ENCODE measurements at places on chromosomes 7 and 10.

- no peak for DNase-seq
Measured at GRCh38 chr10:95445223-95445836, 115.8 kb downstream of the SORBS1 start.

DNA sequence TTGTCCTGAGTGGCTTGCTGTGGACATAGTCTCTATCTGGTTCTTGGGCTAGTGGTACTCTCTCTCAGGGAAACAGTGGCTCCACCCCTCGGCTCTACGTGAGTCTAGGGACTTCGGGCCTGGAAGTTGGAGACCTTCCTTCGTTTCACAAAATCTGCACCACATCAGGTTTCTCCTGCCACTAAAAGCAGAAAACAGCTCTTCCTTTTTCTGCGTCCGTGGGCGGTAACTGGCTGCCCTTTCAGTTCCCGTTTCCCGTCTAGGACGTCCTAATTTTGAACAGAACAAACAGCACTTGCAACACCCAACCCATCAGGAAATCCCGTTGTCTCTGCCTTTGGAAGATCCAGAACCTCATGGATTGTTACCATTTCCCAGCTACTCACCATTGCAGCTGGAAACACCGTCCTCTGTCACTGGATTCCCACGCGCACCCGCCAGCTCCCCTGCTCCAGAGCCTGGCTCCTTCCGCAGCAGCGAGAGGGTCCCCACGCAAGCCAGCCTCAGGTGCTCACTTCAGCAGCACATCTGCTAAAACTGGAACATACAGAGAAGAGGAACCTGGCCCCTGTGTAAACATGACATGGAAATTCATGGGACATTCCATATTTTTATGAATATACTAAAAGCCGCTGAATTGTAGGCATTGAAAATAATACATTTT, 311.4 kb upstream of the AKR1E2 start:
- peak; percentile 8 for DNase-seq

GRCh38 chr7:6338551-6339274, 66.3 kb upstream of the CYTH3 start:
- DNase-seq: no peak

DNA sequence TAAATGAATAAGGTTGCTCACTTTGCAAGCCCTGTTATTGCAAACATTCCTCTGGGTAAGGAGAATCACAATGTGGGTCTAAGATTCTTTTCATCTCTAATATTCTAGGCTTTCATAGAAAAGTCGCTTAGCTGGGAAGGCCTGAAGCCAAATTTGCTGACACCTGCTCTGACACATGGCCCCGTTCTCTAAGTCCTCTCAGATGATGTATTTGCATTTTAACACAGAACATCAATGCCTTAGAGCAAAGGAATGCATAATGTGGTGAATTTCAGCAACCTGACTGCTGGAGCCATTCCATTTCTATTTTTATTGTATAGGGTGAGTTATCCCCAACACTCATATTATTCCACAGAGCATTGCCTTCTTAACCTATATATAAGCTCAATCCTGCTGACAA, 682.1 kb upstream of the NRP1 start:
- no peak for DNase-seq

GRCh38 chr7:23422909-23423308, 47.4 kb downstream of the IGF2BP3 start:
- DNase-seq: no peak

- no peak for DNase-seq
Measured at GRCh38 chr7:131480384-131481315, 75.8 kb downstream of the PODXL start.

DNA sequence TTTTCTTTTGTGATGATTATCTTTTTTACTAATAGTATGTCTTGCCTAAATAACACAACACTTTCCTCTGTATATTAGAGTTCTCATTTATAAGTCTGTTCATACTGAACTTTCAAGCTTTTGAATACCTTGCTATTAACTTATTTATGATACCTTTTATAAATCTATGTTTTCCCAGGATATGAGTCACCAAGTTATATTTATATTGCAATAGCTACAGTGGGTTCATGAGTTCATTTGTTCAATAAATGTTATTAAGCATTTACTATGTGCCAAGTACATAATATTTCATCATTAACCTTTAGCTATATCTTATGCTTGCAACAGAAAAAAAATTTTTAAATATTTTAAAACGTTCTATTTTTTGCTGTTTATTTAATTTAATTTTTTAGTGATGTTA, 18.3 kb downstream of the CLCN1 start:
- DNase-seq: no peak

GRCh38 chr7:116632384-116632783, 39.6 kb upstream of the MET start:
- no peak for DNase-seq

DNA sequence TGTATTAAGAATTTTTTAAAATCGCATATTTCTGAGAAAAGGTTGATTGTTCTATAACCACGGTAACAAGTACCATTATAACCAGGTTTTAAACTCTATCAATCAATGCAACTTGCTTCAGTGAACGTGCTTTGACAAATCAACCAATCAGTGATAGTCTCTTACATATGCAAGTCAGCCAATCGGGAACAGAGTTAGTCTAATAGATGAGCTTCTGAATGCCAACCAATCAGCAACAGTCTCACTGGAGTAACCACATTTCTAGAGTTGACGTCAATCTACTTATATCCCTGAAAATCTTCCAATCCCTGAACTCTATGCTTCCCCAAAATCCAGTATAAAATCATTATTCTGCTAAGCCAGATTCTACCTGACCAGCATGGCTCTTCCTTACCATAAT, 44.7 kb upstream of the TRUB1 start:
- no peak for DNase-seq

DNA sequence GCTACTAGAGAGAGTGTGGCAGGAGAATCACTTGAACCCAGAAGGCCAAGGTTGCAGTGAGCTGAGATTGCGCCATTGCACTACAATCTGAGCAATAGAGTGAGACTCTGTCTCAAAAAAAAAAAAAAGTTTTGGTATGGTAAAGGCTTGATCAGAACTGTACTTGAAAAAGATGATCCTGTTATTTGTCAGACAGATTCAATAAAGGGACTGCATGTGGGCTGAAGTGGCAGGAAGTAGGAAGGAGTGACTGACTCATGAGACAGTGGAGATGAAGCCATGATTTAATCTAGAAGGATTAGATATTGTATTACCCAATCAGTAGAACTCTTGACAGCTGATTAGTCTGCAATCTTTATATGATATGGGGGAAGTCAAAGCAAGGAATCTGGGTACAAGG, 2.7 kb upstream of the TMEM254 start:
- DNase-seq: no peak

DNA sequence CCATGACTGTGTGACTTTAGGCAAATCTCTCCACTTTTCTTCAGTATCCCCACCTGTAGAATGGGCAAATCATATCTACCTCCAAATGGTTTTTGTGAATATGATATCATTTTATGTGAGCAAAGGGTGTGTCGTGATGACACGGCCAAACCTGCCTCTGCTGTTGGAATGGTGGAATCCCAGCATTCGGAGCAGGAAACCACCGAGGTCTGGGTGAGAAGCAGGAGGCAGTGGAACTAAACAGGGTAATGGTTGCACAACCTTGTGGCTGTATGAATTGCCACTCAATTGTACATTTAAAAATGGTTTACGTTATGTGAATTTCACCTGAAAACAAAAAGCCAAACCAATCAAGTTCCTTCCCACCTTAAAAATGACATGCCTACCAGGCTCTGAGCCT, 131.4 kb upstream of the ZMIZ1 start:
- DNase-seq: no peak

GRCh38 chr10:88343761-88344484, 239.2 kb downstream of the RNLS start:
- DNase-seq: no peak

DNA sequence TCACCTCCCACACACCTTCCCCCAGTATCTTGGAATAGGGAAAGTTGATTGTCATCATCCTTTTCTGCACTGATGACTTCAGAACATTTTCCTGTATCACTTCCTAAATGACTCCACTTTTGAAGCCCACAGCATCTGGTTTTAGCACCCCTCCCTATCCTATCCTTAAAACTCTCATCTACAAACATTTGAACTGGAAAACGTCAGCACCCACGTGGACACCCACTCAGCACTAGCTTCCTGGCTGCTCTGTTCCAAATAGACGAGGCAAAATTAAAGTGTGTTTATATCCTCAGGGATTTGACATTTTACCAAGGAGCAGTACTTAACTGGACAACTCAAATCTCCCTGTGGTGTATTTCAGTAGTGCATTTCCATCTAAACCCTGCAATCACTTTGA, 73.9 kb downstream of the REEP3 start:
- no peak for DNase-seq

GRCh38 chr7:150385302-150385723, 6.2 kb downstream of the ZNF775 start:
- no peak for DNase-seq

DNA sequence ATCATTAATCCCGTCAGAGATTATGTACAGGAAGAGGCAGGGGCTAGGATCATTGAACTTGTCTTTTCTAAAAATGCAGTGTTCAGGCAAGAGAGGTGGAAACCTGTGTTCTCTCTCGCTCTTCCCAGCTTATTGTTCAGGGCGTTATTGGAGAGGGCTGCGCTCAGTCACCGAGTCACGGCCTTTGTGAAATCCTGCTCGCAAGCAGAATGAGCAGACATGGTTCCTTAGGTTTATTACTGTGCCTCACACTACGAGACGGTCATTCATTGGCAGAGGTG, 631 bp upstream of the PRKRIP1 start:
- DNase-seq: no peak

- no peak for DNase-seq
Measured at GRCh38 chr7:151251328-151251688, 2.8 kb upstream of the SMARCD3 start.

DNA sequence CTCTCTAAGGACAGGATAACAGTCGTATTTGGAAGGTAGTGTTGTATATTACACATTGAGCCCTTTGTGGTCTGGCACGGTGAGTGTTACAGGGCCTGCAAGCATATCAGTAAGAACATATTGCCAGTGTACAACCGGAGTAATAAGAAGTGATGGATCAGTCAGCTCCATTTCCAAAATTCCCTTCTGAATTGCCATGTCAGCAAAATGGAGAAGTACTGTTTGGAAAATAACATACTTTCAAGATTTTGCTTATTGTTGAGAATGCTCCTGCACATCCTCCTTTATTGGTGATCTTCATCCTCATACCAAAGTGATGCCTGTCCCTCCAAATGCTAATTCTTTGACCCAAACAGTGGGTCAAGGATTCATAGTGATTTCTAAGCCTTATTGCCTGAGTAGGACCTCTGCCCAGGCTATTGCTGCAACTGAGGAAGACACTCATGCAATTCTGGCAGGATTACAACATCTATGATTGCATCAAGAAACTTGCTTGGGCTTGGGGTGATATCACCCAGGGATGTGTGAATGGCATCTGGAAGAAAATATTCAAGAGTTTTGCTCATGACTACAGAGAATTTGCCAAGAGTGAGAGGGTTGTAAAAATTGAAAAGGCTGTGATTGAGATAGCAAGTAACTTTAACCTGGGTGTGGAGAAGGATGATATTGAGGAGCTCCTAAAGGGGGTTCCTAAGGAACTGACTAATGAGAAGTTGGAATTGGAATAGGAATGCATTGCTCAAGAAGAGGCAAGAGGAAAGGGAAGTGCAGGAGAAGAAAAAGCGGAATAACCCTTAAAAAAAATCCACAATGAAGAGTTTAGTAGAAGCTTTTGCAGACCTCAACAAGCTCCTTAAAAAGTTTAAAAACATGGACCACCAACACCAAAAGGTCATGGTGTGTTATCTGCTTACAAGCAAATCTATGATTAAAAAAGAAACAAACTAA, 452.2 kb upstream of the SORCS1 start:
- no peak for DNase-seq

DNA sequence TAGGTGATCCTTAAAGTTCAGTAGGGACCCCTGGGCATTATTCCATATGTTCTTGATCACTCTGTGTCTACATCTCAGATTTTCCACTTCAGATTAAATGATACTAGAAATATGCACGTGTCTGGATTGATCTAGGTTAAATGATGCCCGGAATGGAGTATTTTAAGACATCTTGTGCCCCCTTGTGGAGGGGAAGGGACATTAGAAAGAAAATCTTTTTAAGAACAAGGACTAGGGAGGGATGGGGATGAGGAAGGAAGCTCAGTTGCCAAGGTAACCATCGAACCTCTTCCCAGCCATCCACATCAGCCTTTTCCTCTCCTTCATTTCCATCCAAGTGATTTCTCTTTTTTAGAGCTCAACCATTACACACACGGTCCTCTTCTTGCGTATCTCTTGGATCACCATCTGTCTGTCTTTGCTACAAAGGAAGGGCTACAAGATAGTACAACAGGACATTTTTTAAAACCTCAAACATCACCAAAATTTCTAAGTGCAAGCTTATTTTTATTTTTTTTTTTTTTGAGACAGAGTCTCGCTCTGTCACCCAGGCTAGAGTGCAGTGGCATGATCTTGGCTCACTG, 40.5 kb downstream of the PRSS2 start:
- no peak for DNase-seq

- no peak for DNase-seq
Measured at GRCh38 chr7:99601656-99602310, 3.7 kb downstream of the TMEM225B start.

- DNase-seq: no peak
Measured at GRCh38 chr10:7101451-7101850, 309.4 kb downstream of the SFMBT2 start.

DNA sequence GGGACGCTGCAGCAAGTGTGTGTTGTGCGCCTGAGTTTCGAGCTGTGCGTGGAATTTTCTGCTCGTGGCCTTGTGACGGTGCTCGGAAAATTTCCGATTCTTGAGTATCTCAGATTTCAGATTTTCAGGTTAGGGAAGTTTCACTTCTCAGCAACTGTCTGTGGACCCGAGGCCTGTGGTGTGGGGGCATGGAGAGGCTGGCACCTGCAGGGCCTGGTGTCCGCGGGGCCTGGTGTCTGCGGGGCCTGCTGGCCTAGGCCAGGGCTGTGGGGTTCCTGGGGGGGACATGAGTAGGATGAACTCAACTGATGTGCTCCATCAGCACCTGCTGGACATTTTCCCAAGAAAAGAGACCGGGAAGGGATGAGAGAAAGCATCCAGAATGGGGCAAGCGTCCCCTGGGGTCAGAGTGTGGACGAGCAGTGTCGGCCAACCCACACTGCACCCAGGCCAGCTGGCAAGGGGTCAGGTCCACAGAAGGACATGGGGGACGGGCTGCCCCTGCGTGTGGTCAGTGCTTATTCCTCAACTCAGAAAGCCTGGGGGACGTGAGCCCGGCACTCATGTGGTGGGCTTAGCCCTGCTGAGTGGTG, 31.3 kb upstream of the SHH start:
- DNase-seq: no peak

DNA sequence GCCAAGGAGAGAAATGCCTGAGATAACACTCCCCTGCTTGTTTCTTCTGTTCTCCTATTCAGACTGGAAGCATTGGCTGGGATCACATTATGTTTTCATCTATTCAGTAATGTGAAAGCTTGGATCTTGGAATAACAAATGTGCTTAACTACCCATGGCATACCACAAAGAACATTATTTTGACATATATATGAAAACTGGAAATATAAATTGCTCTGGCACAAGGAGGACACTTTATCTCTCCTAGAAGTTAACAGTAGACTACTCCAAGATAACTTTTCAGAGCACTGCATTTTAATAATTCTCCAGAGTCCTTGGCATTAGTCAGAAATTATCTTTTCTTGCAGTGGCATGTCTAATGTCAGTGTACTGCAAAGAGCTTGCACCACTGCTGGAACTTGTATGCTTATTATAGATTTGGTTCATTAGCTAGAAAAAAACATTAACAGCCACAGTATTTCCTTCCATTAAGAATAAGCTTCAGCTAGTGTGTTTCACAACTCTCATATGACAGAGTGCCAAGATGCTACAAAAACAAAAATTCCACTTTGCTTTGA, 169.3 kb upstream of the LRRN3 start:
- no peak for DNase-seq

- no peak for DNase-seq
Measured at GRCh38 chr7:93365341-93365740, 133.2 kb downstream of the VPS50 start.

GRCh38 chr10:65365878-65366277, 1560.0 kb upstream of the LRRTM3 start:
- no peak for DNase-seq

All from CD4-positive, alpha-beta T cell treated with Interleukin-1 beta for 1 hour (primary cell).